ENCODE measurements at places on chromosomes 4 and X.
A peak's percentile ranks its signal among the peaks of the same experiment; 100 is the strongest.

GRCh38 chr4:94701631-94702300 is 56.0 kb upstream of the BMPR1B start:
- DNase-seq: no peak

DNA sequence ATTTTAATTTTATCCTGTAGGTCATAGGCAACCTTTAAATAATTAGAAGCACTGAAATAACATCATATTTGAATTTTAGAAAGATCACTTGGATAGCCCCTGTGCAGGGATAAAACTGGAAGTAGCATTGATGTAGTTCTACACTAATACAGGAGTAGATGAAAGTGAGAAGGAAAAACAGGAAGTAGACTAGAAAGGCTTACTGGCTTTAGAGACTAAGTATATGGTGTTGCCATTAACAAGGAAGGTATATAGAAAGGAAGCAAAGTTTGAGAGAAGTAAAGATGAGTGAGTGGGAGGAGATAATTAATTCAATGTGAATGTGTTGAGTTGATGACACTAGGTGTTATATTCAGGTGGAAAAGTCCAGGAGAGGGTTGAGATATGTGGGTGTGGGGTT is 73.1 kb upstream of the EPGN start:
- DNase-seq: no peak

- DNase-seq: no peak
Observed at GRCh38 chr4:92129408-92129994, 174.3 kb upstream of the GRID2 start.

DNA sequence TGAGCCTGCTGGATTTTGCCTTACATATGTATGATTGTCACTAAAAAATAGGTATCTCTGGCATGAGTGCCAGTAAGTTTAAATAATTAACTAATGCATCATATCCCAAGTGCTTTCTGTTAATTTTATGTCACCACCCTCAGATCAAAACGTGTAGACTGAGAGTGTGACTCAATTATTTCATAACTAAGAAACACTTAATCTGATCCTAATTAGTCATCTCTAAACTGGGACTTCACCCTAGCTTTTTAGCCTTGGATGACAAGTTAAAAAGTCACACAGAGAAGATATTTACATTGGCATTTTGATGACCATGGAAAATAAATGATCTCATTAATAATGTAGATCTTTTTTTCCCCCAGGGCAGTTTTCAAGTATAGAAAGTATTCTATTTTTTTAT is 23.1 kb upstream of the SLC6A14 start:
- no peak for DNase-seq

- DNase-seq: no peak
Observed at GRCh38 chrX:26146024-26146423, 7.9 kb downstream of the MAGEB18 start.

DNA sequence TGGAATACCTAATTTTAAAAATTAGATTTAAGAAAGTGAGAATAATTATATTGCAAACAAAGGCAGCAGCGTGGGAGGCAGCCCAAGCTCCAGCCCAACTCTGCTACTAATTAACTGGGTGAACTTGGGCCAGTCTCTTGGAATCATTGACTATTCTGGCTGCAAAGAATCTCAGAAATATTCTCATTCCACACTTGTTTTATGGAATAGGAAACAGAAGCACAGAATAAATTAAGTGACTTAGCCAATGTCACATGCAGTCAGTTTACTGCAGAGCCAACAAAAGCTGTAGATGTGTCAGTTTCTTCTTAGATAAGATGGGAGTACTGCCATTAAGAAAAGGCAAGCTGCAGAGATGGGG is 132.6 kb upstream of the FAM9B start:
- DNase-seq: no peak

GRCh38 chr4:66930206-66930605 is 615.1 kb downstream of the CENPC start:
- no peak for DNase-seq

GRCh38 chrX:7330971-7331746 is 183.2 kb upstream of the PUDP start:
- DNase-seq: no peak

- DNase-seq: no peak
Observed at GRCh38 chr4:124904723-124905388, 192.3 kb upstream of the ANKRD50 start.

DNA sequence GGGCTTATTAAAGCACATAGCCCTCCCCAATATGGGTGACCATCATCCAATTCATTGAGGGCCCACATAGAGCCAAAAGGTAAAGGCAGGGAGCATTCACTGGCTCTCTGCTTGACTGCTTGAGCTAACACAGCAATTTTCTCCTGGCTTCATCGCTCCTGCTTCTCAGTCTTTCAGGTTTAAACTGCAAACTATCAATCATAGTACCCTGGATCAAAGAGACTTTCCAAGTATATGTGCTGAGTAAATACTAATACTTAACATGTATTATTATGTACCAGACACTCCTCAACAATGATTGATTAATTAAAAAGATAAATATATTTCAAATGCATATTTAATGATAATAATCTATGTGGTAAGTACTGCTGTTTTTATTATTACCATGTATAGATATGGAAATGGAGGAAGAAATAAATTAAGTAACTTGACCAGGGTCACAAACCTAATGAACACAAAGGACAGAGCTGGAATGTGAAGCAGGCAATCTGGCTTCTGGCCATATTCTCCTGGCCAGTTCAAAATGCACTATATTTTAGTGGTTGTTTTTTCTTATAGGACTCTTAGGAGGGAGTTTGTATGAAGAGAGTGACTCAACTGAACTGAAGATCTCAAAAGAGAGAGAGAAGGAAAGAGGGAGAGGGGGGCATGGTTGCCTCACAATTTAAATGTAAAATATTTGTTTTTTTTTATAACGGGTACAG is 1197.3 kb downstream of the TECRL start:
- peak; percentile 2 for DNase-seq

- no peak for DNase-seq
Observed at GRCh38 chrX:115054876-115055275, 37.5 kb upstream of the IL13RA2 start.

DNA sequence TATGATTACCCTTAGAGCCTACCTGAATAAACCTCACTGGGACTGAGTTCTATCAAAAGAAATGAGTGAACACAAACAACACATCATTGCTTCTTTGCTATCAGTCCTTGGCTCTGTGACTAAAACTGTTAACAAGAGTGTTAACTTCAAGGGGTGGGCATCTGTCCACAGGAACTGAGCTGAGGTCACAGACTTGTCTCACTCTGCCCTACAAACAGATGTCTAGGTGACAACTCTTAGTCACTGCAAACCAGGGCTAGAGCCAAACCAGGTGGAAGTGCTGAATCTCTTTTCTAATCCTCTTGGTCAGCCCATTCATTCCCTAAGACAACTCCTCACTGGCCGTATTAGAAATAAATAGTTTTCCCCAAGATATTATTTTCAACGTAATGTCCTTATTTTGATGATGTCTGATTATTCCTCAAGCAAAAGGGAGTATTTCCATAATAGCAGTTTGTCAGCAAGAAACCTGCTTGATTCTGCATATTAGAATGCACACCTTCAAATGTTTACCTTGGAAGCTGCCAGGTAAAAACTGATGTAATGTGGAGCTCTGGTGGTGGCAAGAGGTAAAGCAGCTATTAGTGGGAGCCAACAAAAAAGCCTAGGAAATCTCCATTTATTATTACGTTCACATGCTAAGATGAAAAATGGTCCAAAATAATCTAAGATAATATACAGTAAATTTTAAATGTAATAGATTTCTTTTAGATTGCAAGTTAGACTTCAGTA is 4.0 kb downstream of the COL25A1 start:
- DNase-seq: no peak

GRCh38 chr4:157984285-157984911 is 188.4 kb downstream of the GASK1B start:
- DNase-seq: no peak

DNA sequence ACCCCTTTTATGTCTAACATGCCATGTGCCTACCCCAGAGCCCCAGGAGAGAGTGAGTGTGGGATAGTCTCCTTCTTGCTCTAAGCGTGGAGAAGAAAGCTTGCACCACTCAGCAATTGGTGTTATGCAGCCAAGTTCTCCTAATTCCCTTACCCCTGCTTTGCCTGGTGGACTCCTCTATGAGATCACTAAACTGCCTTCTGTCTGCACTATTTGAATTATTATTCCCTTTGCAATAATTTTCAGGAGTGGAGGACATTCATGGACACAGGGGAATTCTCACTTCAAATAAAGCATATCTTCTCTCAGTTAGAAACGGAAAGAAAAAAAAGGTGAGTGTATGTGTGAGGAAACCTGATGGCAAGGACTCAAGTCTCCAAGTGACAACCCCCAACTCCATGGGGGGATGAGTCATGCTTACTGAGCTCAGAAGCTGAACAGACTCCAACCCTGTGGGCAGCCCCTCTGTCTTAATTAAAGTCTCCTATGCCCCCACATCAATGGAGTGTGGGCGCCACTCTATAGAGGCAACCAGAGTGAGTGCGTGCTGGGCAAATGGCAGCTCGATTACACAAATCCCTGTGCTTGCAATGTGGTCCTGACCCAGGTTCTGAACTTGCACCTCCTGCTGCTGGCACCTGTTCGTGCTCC is 381.9 kb downstream of the RAB28 start:
- DNase-seq: no peak

- no peak for DNase-seq
Observed at GRCh38 chrX:143632625-143633410, 3.1 kb downstream of the SLITRK4 start.

- no peak for DNase-seq
Observed at GRCh38 chr4:96603641-96604040, 763.7 kb downstream of the PDHA2 start.

GRCh38 chr4:13821522-13821921 is 194.0 kb upstream of the BOD1L1 start:
- DNase-seq: no peak

GRCh38 chr4:147332091-147332490 is 148.8 kb upstream of the EDNRA start:
- DNase-seq: no peak

- DNase-seq: no peak
Observed at GRCh38 chr4:142351958-142352357, 494.1 kb downstream of the INPP4B start.

GRCh38 chrX:9440116-9440844 is 24.6 kb upstream of the TBL1X start:
- DNase-seq: no peak
